ENCODE measurements at places on chromosomes 4 and X.

GRCh38 chr4:118842055-118842454 lies 6.1 kb upstream of the SEC24D start:
- no peak for DNase-seq

- no peak for DNase-seq
Measured at GRCh38 chr4:18201885-18202284, 180.3 kb upstream of the LCORL start.

- no peak for DNase-seq
Measured at GRCh38 chrX:17052210-17052609, 105.8 kb downstream of the REPS2 start.

DNA sequence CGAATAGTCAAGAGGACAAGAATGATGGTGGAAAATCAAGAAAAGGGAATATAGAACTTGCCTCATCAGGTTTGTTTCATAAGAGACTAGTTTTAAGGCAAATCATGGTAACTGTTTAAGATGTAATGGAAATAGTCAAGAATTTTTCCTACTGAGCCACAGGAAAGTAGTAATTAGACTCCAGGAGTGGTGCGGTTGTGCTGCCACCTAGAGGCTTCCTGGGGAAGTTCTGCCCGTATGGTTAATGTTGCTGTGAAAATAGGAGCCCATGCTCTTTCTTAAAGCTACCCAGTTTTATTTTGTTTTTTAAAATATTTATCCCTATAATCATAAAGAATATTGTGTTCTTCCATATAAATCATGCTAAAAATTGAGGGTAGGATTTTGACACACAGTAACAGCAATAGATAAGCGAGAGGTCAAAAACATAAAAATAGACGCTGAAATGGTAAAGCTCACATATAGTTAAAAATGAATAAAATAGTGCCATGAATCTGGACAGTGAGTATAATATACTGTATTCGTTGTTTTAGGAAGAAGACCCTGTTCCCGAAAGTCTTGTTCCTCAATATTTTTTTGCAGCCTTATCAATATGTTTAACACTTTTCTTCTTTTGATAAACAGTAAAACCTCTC lies 87.0 kb downstream of the PHOX2B start:
- no peak for DNase-seq

GRCh38 chrX:154436374-154436982 lies 476 bp upstream of the GDI1 start:
- DNase-seq: no peak

- DNase-seq: no peak
Measured at GRCh38 chr4:53591372-53591892, at the start of gene LNX1. TSS of gene LNX1 (minus strand) at chr4:53591486. CDS start at chr4:53574002, 17,484 bp downstream.

DNA sequence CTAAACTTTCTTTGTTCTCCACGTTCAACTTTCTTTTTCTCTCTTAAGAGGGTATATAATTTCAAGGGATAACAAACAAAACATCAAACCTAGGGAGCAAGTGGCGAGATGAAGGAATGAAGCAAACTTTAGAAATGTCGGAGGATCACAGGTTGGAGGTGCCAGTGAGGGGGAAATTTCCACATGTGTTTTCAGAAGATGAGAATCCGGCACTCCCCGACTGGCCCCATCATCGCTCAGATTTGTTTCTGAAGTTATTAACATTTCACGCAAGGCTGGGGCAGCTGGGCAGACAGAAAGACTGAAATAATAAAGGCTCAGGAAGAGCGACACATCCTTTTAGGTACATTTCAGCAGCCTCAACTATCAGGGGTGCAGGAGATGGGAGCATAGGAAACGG lies 134.9 kb downstream of the SMIM20 start:
- no peak for DNase-seq

DNA sequence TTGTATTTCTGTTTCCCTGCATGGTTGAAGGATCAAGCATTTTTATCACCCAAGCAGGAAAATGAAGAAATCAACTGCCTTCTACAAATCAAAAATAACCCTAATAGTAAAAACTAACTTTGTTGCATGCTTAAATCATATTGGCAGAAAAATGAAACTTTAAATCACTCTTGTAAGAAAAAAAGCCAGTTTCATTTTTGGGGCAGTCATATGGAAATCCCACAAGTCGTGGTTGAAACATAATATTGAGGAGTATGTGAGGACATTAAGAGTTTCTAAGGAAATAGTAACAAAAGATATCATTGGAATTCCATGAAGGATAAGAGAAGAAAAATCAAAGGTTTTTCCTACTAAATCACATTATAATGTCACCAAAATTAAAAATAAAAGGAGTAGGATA lies 8.4 kb downstream of the TEC start:
- DNase-seq: no peak

- no peak for DNase-seq
Measured at GRCh38 chr4:137446071-137446470, 86.2 kb downstream of the PCDH18 start.

DNA sequence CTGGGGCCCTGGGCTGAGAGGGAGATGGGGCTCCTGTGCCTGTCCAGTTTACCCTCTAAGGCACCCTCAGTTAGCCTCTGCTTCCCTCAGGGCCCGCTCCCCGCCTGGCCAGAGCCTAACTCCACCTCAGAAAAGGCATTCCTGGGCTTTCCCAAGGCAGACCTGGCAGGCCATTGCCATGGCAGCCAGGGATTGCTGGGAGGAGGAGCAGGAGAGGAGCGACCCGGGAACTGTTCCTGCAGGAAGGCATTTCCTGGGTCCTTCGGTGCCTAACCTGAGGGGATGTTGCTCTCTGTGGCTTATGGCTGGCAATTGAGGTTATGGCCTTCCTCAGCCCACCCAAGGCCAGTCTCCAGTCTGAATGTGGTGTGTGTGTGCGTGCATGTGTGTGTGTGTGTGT lies 131.3 kb downstream of the PJA1 start:
- DNase-seq: no peak

GRCh38 chrX:9532349-9532748 lies 67.5 kb downstream of the TBL1X start:
- no peak for DNase-seq

DNA sequence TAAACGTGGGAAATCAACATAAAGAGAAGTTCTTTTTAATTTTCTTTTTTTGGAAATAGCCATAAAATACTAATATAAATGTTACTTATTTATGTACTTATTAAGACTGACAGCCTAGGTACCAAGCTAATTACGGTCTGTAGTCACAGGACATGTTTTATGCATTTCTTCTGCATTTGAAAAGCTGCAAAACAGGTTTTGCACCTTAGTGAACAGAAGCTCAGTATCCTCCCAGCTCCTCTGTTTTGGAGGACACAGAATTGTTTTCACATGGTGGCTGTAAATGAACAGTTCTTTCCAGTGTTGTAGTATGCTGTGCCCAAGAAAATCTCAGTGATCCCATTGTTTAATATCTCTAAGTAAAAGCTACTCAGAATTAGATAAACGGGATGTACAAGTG lies 1788.0 kb upstream of the TENM3 start:
- DNase-seq: no peak

GRCh38 chr4:85086721-85087120 lies 120.2 kb upstream of the WDFY3 start:
- no peak for DNase-seq

GRCh38 chr4:3656416-3657356 lies 109.5 kb upstream of the ADRA2C start:
- no peak for DNase-seq

- DNase-seq: no peak
Measured at GRCh38 chr4:65316534-65316933, 353.8 kb downstream of the EPHA5 start.

DNA sequence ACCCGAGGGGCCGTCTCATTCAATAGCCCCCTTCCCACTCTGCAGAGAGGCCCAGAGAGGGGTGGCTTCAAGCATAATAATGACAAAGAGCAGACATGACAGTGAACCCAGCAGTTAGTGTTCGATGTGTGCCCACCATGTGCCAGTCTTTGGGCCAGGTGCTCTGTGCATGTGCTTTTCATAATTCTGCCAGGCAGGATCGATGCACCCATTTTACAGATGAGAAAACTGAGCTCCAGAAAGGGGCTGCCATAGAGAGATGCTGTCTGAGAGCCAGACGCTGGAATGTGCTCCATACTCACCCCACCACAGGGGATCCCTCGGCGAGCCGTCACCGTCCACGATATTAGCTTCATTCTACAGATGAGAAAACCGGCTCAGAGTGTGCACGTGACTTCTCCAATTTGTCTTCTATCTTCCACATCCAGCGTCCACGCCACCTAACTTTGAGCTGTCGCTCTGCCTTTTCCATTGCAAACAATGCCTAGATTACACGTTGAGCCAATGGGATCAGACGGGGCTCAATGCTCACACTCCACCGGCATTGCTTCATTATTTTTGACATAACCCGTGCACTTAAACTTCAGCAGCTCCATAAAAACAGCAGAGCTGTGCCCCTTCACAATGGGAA lies 8.2 kb downstream of the ADRA2C start:
- no peak for DNase-seq

- DNase-seq: no peak
Measured at GRCh38 chr4:76293772-76294171, 12.8 kb upstream of the STBD1 start.

DNA sequence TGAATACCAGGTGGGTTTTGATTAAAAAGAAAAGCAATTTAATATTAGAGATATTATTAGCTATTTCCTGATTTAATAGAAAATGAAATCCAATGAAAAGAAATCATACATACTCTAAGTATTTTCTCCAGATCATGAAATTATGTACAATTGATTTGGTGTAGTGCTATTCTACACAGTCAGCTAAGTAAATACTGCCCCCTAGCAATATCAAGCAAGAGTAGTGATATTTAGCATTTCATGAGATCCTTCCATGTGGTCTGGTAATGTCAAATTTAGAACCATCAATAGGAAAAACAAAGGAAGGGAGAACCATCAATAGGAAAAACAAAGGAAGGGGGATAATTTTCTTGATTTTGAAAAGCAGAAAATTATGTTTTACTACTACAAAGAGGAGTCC lies 114.6 kb downstream of the TBCK start:
- no peak for DNase-seq

DNA sequence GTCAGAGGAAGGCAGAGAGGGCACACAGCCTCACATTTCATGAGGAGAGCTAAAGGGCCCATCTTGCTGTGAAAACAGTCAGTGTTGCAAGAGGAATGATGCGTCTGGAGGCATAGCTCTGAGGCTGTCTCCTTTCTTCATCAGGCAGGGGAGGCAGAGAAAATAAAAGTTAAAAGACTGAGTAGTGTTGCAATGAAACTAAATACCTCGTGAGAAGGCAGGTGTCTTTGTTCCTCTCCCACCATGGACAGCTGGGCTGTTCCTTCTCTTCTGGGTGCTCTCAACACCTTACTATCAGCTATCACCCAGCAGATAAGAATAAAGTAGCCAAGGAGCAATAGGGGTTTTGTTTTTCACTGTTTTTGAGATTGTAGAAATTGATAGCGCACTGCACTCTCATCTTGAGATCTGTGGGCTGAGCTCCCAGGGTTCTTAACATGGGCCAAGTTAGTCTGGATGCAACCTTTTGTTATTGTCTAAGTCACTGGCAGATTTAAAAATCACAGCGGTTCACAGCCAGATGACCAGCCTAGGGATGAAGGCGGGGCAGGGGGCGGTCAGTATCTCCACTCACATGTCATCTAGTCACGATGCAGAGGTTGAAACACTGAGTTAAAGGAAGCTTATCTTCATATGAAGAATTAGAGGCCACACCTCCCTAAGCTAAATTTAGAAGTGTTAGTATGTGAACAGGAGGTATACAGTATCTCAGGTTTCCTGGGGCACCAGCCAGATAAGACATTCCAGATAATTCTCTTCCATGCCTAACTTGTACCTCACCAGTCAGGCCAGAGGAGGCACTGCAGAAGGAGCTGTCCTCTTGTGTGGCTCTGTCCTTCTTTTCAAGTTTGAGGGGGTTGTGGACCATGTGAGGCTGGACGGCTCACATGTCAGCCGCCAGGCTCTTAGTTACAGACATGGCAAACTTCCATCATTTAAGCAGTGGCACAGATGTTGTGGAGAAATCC lies 36.9 kb downstream of the PARM1 start:
- no peak for DNase-seq

- no peak for DNase-seq
Measured at GRCh38 chrX:118056870-118057269, 59.7 kb downstream of the KLHL13 start.

- DNase-seq: no peak
Measured at GRCh38 chr4:93776386-93777080, 52.0 kb upstream of the ATOH1 start.

- DNase-seq: no peak
Measured at GRCh38 chr4:36115312-36115711, 129.0 kb downstream of the ARAP2 start.

Measured in activated CD8-positive, alpha-beta memory T cell treated with anti-CD3 and anti-CD28 coated beads for 1 hour (primary cell).